ENCODE measurements at places on chromosomes 2 and 18. TPM values are rescaled to one million over a fixed set of nuclear protein-coding genes. Genes with fewer than 3 reads are reported as not detected.

- DNase-seq = peak; percentile 75
These were observed 14.3 kb downstream of the SPTBN1 start for GRCh38 chr2:54470266-54470938.

GRCh38 chr2:147663153-147663961 is 181.5 kb upstream of the ACVR2A start:
- DNase-seq = peak; percentile 17

- no peak for DNase-seq
These were observed 13.6 kb downstream of the UPP2 start for GRCh38 chr2:158115202-158115767.

GRCh38 chr2:65553504-65554074 is 121.2 kb upstream of the SPRED2 start:
- DNase-seq = no peak

GRCh38 chr2:172230889-172231401 is 128.2 kb upstream of the DLX2 start:
- no peak for DNase-seq

- DNase-seq = peak; percentile 84
These were observed 105.0 kb upstream of the SMAD7 start for GRCh38 chr18:49055754-49056172.

GRCh38 chr2:177554365-177554764 is 161.8 kb downstream of the AGPS start:
- no peak for DNase-seq

GRCh38 chr2:85723707-85724360 is 29.7 kb downstream of the GNLY start:
- no peak for DNase-seq

- no peak for DNase-seq
These were observed 44.2 kb downstream of the GPD2 start for GRCh38 chr2:156480376-156480775.

DNA sequence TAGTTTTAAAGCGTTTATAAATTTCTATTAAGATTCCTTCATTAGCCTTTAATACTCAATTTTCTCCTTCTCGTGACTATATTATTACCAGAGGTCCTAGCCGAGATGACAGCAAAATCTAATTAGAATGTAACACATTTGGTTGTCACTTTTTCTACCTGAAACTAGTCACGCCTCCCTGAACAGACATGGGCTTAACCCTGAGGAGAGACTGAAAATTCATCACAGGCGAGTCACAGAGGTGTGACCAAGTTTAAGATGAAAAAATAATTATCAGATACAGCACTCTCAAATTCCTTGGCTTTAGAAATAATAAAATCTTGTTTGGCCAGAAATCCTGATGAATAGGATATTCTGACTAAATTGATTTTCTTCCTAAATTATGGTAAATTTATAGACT is 834.4 kb upstream of the SLC39A10 start:
- DNase-seq = no peak

GRCh38 chr2:236338495-236339184 is 74.4 kb upstream of the ASB18 start:
- peak; percentile 6 for DNase-seq

- peak; percentile 6 for DNase-seq
These were observed 160.9 kb downstream of the MYO5B start for GRCh38 chr18:50034029-50034428.

DNA sequence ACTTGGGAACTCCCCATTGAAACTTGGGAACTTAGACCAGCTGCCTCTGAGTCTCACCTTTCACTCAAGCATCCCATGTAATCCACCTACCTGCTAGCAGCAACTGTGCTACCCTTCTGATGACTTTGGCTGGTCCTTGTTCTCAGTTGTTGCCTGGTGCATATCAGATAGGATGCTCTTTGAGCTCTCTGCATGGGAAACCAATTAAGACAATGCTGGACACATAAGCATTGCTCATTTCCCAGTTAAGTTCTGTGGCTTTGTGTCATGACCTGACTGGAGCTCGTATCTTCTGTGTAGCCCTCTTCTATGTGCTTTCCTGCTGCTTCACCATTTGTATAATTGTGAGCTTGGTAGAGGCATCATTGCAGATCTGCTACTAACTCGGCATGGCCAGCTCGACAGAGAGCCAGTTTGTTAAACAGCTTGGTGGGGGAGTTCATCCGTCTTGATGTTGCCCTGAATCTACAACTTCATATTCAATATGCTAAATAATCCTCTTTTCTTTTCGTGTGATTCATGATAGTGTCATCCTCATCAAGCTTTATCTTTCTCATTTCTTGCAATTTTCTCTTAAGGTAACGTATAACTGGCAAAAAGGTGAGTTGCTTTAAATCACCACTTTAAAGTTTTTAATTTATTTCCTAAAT is 447.5 kb upstream of the SLC14A2 start:
- DNase-seq = peak; percentile 93

DNA sequence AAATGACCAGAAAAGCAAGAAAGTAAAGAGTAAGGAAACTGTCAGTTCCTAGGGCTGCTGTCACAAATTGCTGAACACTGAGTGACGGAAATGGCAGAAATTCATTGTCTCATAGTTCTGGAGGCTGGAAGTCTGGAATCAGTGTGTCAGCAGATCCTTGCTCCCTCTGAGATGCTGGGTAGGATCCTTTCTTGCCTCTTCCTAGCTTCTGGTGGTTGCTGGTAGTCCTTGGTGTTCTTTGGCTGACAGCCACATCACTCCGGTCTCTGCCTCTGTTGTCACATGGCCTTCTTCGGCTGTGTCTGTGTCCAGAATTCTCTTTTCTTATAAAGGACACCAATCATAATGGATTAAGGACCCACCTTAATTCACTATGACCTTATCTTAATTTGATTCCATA is 21.9 kb downstream of the PLEKHB2 start:
- no peak for DNase-seq

The PTPN2 gene
- total RNA-seq = 21.9 TPM

- no peak for DNase-seq
These were observed 57.1 kb downstream of the TRABD2A start for GRCh38 chr2:84823788-84824187.

- DNase-seq = no peak
These were observed 284.7 kb upstream of the HDAC4 start for GRCh38 chr2:239685556-239685955.

- DNase-seq = no peak
These were observed 154.1 kb downstream of the HDAC4 start for GRCh38 chr2:239246723-239247122.

The OTOS gene
- total RNA-seq = not detected

- DNase-seq = no peak
These were observed 173.2 kb upstream of the ZNF804A start for GRCh38 chr2:184425083-184425482.

DNA sequence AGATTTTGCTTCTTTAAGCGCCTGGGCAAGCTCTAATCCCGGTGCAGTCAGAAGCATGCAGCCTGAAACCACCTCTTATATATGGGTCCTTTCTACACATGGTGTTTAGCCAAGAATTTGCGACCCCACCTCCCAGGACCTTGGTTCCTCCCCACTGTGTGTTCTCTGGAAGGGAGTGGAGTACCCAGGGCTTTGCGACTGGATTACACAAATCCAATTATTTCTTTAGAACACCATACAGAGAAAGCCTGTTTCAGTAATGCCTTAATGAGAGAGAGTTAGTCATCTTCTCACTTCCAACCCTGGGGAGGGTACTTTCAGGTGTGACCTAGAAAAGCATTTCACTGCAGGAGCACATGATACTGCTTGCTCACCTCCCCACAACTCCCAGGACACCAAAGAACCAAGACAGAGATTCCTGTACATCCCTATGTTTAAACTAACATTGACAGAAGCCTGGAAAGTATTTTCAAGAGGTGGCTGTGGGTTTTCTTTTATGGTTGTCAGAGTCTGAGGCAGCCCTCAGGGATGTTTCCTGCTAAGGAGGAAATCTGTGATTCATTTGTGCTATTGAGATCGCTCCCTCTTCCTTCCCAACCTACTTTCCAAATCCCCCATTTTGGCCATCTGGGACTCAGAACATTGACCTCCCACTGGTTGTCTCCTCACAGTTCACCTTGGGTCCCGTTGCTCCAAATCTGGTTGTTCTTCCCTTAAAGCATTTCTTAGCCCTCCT is at the start of gene CAPN14:
Gene CAPN14 (minus strand): TSS at position 51 of the 736 bp plus-strand sequence. CDS start 12,068 bp downstream, outside the sequence.
- DNase-seq = no peak

- DNase-seq = no peak
These were observed 1.2 kb downstream of the LRP2 start for GRCh38 chr2:169360984-169361705.

The RIT2 gene
- total RNA-seq = not detected

- no peak for DNase-seq
These were observed 927.6 kb downstream of the TSN start for GRCh38 chr2:122683018-122683417.

- DNase-seq = peak; percentile 69
These were observed 194.0 kb downstream of the NDUFA10 start for GRCh38 chr2:239831001-239831731.

DNA sequence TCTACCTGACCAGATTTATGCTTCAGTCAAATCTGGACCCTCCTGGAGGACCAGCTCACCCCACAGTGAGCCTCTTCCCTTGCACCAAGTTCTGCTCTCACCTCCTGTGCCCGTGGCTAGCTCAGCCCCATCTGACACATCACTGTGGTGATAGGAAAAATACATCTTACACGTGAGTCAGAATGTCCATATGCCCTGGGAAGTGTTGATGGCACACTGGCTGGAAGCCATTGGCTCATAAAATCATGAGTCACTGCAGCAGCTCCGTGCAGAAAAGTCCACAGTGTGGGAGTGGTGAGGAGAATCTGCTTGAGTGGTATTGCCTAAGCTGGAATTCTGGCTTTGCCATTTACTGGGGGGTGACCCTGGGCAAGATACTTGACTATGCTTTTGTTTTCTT is 42.6 kb upstream of the RAPGEF4 start:
- DNase-seq = peak; percentile 99

- DNase-seq = no peak
These were observed 388.5 kb downstream of the DCDC2C start for GRCh38 chr2:4091869-4092268.

DNA sequence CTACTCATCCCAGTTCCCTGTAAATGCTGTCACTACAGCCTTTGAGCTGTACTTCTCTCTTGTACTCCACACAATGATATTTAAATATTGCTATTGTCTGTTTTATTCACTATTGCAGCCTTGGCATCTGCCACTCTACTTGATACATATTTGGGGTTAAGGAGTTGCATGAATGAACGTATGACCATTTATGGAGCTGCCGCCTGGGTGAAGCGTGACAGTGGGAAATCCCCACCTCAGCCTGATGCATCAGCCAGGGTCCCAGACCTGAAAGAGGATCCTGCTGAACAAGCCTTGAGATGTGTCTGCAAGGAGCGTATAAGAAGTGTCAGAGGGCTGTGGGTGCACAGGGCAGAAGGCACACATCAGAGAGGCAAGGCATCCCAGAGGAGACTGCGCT is 39.1 kb downstream of the MRPL35 start:
- no peak for DNase-seq

The TNFAIP6 gene
- 7.3 TPM for total RNA-seq

GRCh38 chr2:86453836-86454235 is 12.7 kb downstream of the KDM3A start:
- peak; percentile 78 for DNase-seq

The CDH2 gene
- 35.8 TPM for total RNA-seq

The TUBA3E gene
- not detected for total RNA-seq

DNA sequence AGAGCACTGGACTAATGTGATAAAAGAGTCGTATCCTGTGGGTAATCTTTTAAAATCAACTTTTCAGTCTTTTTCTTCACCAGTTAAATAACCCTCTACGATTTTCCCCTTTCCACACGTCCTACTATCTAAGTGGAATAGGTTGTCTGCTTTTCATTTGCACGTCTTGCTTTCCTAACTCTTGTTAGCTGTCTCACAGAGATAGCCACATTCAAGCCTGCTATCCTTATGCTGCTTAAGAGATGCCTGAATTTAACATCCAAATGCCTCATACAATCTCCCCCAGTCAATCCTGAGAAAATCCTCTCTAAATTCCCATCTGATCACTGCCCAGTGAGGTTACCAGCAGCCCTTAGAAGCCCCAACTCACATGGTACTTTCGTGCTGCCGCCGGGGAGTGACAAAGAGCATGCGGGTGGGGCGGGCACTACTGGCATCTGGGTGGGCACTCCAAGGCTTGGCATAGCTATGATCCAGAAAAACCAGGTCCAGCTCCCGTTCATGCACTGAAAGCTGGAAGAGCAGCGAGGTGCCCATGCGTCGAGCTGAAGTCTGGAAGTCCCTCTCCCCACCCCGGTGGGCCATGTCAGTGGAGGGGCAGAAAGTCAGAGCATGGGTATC is 1.5 kb downstream of the KANSL3 start:
- peak; percentile 31 for DNase-seq

GRCh38 chr18:78793313-78794070 is 186.1 kb upstream of the SALL3 start:
- no peak for DNase-seq

The GPAT2 gene
- total RNA-seq = not detected

DNA sequence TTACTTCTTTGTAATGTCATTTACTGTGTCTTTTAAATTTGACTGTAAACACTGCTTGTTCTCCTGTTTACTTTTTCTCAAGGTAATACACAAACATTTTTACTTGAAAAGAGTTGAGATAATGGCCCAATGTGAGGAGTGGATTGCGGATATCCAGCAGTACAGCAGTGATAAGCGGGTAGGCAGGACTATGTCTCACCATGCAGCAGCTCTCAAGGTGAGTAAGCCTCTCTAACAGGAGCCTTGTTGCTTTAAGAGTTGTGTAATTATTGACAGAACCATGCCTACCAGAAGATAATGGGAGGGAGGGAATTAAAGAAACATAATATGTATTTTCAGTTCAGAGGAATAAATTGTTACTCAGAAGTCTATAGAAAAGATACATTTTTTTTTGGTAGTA is 16.5 kb upstream of the TTC27 start:
- no peak for DNase-seq

The NAT8 gene
- not detected for total RNA-seq

DNA sequence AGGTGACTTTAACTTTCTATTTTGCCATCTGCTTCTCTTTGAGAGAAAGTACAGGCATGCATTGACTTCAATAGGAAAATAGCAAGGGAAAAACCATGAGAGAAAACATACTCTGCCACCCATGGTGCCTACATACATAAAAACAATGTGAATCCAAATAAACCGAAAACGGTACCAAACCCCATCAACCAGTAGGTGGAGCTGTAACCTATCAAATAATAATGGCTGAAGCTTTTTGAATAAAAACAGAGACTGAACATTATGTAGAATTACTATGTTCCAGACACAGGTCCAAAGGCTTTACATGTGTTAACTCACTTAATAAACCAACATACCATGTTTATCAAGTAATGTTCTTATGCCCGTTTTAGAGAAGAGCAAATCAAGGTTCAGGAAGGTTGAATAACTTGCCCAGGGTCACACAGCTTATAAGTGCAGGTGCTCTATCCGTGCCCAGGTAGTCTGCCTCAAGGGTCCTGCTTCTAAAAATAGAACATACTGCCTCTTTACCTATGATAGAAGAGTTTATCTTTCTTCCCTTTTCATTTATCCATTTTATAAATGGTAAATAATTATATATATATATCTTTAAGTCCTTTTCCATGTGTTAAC is 293.9 kb upstream of the SYT4 start:
- DNase-seq = peak; percentile 36

The RNF152 gene
- 7.0 TPM for total RNA-seq

GRCh38 chr2:224671731-224672130 is 44.4 kb downstream of the CCDC195 start:
- DNase-seq = no peak
